ENCODE measurements at places on chromosomes 7 and 10. TPM values are rescaled to one million over a fixed set of nuclear protein-coding genes. Genes with fewer than 3 reads are reported as not detected.

The NANOS1 gene
- total RNA-seq = 0.09 TPM

The PDK4 gene
- total RNA-seq = 0.47 TPM

The SEMA4G gene
- 1.6 TPM for total RNA-seq

The CALML3 gene
- not detected for total RNA-seq

The C10orf67 gene
- total RNA-seq = not detected

The AMZ1 gene
- 0.43 TPM for total RNA-seq

The UPK3BL2 gene
- total RNA-seq = 2.5 TPM

The UNCX gene
- not detected for total RNA-seq

The LGI1 gene
- total RNA-seq = not detected

The ANKRD61 gene
- total RNA-seq = not detected

The OIT3 gene
- total RNA-seq = 0.32 TPM

The GJD4 gene
- not detected for total RNA-seq

The MOGAT3 gene
- not detected for total RNA-seq

The TAS2R5 gene
- 0.43 TPM for total RNA-seq

The SNCG gene
- total RNA-seq = 69.4 TPM

The CAMK1D gene
- 0.94 TPM for total RNA-seq

The UBN2 gene
- total RNA-seq = 2.5 TPM

The PPP1R17 gene
- total RNA-seq = under 0.01 TPM

The GALNT17 gene
- total RNA-seq = not detected

The INMT gene
- 14.3 TPM for total RNA-seq

The GCK gene
- 3.2 TPM for total RNA-seq

The MET gene
- total RNA-seq = 20.2 TPM

The RSU1 gene
- total RNA-seq = 27.0 TPM

The CYP2C8 gene
- total RNA-seq = under 0.01 TPM

The VWA2 gene
- 0.86 TPM for total RNA-seq
